ENCODE measurements at places on chromosomes 5 and 9.

GRCh38 chr9:93827545-93828330, 127.4 kb downstream of the BARX1 start:
- no peak for DNase-seq

DNA sequence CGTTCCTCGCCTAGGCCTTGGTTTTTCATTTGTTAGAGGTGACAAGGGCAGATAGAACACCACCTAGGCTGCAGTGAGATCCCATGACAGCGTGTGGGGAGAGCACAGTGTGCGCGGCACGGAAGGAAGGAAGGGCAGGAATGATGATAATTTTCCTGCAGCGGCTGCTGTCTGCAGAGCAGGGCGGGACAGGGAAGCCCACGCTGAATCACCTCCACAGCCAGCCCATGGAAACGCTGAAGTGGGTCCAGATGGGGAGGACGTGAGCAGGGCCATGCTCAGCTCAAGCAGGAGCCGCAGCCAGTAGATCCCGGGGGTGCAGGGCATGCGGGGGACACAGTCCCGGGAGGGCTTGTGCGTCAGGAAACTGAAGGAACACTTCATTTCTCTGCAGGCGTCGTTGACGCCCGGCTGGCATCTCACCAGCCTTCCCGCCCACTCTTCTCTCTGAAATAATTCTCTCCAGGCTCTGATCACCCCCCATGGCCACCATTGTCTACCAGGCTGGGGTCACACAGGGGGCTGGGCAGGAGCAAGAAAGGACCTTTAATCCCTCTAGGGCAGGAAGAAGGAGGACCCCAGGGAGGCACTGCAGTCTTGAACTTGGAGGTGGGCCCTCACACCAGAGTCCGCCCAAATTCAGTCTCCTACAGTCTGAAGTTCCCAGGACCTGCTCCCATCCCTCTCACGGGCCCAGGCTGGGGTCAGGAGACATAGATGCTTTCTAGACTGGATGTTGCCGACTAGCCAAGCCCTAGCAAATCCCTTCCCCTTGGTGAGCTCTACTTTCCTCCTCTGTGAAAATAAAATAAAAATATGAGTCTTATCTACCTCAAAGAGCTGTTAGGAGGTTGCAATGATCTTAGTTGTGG, 20.9 kb upstream of the SYNPO start:
- DNase-seq: no peak

- DNase-seq: no peak
These were observed 257.6 kb downstream of the GLIS3 start for GRCh38 chr9:4042231-4042630.

- DNase-seq: peak; percentile 20
These were observed 156.4 kb upstream of the RASEF start for GRCh38 chr9:83219154-83219923.

DNA sequence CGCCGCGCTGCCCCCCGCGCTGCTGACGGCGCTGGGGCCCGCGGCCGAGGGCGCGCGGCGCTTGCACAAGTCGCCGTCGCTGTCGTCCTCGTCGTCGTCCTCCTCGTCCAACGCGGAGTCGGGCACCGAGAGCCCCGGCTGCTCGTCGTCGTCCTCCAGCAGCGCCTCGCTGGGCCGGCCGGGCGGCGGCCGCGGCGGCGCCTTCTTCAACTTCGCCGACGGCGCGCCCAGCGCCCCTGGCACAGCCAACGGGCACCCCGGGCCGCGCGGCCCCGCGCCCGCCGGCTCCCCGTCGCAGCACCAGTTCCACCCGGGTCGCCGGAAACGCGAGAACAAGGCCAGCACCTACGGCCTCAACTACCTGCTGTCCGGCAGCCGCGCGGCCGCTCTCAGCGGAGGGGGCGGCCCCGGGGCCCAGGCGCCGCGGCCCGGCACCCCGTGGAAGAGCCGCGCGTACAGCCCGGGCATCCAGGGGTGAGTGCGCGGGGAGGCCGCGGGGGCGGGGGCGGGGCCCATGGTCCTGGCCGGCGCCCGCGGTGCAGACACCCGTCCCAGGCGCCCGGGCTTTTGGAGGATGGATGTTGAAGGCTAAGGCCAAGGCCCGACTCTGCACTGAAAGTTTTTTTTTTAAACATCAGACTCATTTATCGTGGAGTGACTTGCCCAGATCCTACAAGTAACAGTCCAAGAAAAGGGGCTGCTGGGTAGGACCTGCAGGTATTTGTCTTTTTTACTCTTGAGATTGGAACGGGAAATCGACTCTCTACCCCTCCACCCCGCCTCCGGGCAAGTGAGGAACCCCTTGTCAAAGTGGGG, 1.2 kb downstream of the TENT4A start:
- no peak for DNase-seq
